ENCODE measurements at places on chromosomes 1 and 21. TPM values are rescaled to one million over a fixed set of nuclear protein-coding genes. Genes with fewer than 3 reads are reported as not detected.

The PDZK1IP1 gene
- polyA plus RNA-seq: 1.2 TPM

The RHOC gene
- 213 TPM for polyA plus RNA-seq

The SLC26A9 gene
- polyA plus RNA-seq: 6.9 TPM

The KRTAP13-2 gene
- not detected for polyA plus RNA-seq

The MFAP2 gene
- polyA plus RNA-seq: 418 TPM

The GOLT1A gene
- 6.1 TPM for polyA plus RNA-seq

The HSF2BP gene
- polyA plus RNA-seq: 1.5 TPM

The DNM3 gene
- polyA plus RNA-seq: 5.0 TPM

The SELENON gene
- polyA plus RNA-seq: 81.6 TPM

The IGSF21 gene
- 0.13 TPM for polyA plus RNA-seq

The PPFIA4 gene
- polyA plus RNA-seq: 5.3 TPM

The SLC45A1 gene
- polyA plus RNA-seq: 0.82 TPM

The PLA2G2F gene
- not detected for polyA plus RNA-seq

DNA sequence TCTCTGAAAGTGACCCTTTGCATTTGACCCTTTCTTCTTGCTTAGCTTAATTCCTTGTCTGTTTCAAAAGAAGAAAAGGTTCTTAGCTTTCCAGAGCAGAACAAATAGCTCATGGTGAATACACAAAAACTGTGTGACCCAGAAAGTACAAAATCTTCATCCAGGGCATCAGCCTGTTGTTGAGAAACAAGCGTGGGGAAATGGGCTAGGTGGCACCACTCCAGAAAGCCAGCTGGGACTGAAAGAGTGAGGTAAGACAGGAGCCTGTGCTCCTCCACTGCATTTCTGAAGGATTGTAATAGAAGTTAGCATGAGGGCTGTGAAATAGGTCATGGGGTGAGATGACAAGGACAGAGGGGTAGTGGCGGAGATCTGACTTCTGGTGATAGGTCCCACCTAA is 45.8 kb downstream of the CYP2J2 start:
- no peak for DNase-seq

DNA sequence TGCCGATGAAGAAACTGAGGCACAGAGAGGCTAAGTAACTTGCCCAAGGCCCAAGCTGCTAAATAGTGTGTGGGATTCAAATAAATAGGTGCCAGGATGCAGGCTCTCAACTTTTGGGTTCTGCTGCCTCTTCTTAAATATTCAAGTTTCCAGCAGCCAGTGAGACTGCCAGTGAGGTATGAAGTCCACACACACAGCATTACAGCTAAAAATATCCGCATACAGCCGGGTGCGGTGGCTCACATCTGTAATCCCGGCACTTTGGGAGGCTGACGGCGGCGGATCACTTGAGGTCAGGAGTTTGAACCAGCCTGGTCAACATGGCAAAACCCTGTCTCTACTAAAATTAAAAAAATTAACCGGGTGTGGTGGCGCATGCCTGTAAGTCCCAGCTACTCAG is 78.4 kb upstream of the DIRAS3 start:
- DNase-seq: no peak

GRCh38 chr1:2646837-2647236 is 14.0 kb upstream of the MMEL1 start:
- no peak for DNase-seq

- no peak for DNase-seq
Observed at GRCh38 chr1:15066191-15066590, 87.4 kb upstream of the TMEM51 start.

DNA sequence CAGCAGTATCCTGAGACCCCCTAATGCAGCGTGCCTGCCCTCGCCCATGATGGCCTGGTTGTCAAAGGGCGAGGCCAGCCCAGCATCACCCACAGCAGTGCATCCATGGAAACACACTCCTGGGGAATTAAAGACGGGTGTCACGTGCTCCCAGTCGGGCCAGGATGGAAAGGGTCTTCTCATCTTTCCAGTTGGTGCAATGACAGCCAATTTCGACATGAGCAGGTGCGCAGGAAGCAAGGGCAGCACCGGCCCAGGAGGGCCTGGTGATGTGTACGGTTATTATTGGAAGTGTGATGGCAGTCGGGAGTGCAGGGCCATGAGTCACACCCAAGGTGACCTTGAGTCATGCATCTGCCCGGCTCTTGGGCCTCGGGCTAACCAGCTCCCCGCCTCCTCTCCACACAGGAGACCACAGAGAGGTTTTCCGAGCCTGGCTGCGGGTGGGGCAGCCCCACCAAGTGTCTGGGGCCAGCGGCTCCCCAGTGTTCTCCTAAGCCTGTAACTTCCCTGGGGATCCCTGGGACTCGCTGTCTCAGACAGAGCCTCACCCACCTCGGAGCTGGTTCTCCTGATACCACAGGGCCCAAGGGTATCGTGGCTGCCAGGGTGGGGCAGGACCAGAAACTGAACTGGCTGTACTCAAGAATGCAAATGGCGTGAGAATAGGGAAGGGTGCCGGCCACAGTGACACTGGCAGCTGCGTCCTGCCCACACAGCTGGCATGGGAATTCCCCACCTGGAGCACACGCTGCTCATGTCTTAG is 119.8 kb downstream of the SIK1 start:
- DNase-seq: no peak

DNA sequence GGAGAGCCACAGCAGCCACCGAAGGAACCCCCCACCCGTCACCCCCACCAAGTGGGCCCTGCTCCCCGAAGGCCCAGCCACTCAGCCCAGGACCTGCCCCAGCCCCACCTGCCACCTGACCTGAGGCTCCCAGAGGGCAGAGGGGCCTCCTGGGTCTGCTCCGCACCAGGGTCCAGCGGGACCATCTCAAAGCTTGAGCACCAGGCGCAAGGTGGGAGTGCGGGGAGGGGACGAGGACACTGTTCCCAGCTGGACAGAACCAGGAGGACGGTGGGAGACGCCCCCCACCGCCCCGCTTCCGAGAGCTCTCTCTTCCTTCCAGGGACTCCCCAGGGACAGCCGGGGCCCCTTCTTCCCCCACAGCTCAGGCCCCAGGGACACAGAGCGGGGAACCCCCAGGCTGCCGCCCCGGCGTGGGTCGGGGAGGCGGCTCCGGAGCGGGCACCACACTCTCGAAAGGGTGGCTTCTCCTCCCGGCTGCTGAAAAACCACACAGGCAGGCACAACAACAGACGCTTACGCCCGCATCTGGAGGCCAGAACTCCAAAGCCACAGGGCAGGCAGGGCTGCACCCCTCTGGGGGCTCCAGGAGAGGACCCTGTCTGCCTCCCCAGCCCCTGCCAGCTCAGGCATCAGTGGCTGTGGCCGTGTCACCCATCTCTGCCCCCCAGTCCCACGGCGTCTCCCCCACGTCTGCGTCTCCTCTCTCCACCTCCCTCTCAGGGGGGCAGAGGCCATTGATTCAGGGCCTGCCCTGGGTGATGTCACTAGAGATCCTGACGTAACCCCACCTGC is 1.9 kb upstream of the TTLL10 start:
- DNase-seq: no peak

DNA sequence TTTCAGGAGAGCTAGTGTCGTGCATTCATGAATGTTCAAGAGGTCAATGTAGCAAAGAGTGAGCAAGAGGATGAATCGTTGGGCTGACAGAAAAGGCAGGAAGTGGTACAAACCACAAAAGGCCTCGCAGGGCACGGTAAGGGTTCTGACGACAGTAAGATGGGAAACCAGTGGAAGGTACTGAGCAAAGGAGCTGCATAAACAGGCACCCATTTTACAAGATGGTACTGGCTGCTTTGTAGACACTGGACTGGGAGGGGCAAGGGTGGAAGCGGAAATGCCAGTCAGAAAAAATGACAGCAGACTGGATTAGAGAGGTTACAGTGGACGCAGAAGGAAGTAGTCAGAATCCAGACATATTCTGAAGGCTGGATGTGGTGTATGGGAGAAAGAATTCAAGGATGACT is 123.5 kb downstream of the PTPN14 start:
- no peak for DNase-seq

- DNase-seq: no peak
Observed at GRCh38 chr1:160407839-160408801, 7.8 kb downstream of the VANGL2 start.

- peak; percentile 12 for DNase-seq
Observed at GRCh38 chr1:114428083-114428754, 82.8 kb downstream of the TRIM33 start.

GRCh38 chr1:56484695-56485094 is 94.7 kb downstream of the PLPP3 start:
- no peak for DNase-seq

- peak; percentile 19 for DNase-seq
Observed at GRCh38 chr1:171715813-171716251, 26.0 kb downstream of the VAMP4 start.

GRCh38 chr1:192516776-192517297 is 58.7 kb upstream of the RGS1 start:
- no peak for DNase-seq

DNA sequence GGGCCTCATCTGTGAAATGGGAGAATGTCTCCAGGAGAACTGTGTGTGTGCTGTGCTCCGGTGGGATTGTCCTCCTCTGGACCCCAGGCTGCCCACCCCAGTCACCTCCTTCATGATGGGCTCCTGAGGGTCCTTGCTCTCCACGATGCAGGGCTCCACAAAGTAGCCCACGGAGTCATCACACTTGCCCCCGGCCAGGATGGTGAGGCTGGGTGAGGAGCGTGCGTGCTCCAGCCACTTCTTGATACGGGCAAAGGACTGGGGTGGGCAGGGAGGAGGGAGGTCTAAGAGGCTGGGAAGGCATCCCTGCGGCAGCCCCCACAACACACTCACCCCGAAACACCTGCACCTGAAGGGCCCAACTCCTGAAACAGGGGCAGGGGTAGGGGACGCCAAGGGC is 16.8 kb upstream of the TAS1R2 start:
- DNase-seq: no peak

DNA sequence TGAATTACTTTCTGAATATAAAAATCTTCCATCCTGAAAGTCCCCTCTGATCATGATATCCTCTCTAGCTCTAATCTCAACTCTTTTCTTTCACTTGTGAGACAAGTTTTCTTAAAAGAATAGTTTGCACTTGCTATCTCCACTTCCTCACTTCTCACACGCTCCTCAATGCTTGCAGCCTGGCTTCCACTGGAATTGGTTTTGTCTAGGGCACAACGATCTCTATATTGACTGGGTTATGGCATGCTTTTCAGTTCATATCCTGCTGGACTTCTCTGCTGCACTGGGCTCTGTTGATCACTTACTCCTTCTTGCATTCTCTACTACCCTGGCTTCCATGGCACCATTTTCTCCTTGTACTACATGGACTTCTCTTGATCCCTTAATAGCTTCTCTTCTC is 474 bp downstream of the FCRLA start:
- no peak for DNase-seq

DNA sequence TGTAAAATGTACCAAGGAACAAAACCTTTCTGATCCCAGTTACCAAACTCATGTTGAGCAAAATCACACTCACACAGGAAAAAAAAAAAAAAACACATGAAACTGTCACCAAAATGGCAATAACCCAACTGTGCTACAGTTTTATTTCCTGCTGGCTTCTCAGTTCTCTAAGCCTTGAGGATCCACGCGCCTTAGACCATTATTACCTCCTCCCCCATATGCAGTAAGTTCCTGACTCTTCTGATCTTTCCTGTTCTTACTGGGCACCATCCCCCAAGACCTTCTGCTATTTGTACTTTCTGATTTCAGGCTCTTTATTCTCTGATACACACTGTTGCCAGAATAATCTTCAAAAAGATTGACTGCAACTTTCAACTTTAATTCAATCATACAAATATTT is 79.6 kb downstream of the SLC45A1 start:
- no peak for DNase-seq

DNA sequence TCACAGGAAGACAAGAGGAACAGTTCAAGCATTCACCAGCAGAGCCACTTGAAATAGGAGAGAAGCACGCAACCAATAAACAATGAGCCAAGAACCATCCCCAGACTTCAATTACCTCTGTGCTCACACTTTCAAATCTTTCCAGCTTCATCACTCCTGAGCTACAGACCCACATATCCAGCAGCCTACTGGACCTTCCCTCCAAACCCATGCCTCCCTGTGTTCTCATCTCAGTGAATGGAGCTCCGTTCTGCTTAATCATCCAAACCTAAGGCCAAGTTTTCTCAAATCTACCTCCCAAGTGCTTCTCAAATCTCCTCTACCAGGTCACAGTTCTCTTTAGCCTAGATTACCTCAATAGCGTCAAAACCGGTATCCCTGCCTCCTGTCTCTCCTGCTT is 3.7 kb downstream of the PEF1 start:
- DNase-seq: no peak

GRCh38 chr1:154866257-154867063 is 3.6 kb downstream of the KCNN3 start:
- no peak for DNase-seq

GRCh38 chr1:154574716-154575115 is 7.1 kb downstream of the CHRNB2 start:
- no peak for DNase-seq

- DNase-seq: peak; percentile 19
Observed at GRCh38 chr1:218164930-218165700, 120.0 kb upstream of the RRP15 start.

DNA sequence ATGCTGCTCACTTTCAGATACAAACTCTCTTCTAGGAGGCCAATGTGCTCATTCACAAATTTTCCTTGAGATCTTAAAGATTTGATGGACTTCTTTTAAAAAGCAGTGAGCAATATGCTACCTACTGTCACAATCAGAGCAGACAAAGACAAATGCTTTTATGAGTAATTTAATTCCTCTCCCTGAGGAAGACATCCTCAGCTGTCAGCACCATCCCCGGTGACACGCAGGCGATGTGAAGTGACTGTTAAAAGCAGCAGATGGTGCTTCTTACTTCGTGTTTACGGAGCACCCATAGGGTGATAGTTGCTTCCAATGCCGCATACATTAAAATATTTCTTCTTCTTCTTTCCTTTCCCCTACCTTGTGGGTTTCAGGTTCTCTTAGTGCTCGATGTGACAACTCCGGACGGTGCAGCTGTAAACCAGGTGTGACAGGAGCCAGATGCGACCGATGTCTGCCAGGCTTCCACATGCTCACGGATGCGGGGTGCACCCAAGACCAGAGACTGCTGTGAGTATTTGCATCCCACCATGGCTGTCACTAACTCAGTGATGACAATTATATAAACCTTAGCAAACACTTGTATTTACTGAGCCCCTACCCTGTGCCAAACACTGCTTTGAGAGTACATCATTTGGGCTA is 29.1 kb downstream of the LAMC2 start:
- no peak for DNase-seq
